ENCODE measurements at places on chromosomes 4 and X. TPM values are rescaled to one million over a fixed set of nuclear protein-coding genes. Genes with fewer than 3 reads are reported as not detected.

Gene CYLC1
- not detected for total RNA-seq

GRCh38 chr4:88720451-88721428, 23.1 kb upstream of the NAP1L5 start:
- no peak for DNase-seq

- DNase-seq: no peak
These were observed 2.7 kb downstream of the HS3ST1 start for GRCh38 chr4:11426003-11426402.

DNA sequence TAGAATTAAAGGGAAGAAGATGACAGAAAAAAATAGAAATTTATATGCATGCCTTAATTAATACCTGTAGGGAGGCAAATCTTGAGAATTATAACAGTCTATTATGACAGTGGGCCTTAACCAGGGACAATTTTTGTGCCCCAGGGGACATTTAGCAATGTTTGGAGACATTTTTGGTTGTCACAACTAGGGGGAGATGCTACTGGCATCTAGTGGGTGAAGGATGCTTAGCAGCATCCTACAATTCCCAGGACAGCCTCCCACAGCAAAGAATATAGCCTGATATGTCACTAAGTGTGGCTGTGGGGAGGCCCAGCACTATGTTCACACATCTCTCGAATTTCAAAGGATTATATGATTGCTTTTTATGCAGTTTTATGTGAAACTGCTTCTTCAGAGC, 10.5 kb downstream of the GPR82 start:
- DNase-seq: no peak

Measured in adrenal gland (tissue), 19 donors.